ENCODE measurements at places on chromosomes 16 and 17.

- DNase-seq = no peak
Measured at GRCh38 chr17:37016780-37017179, 68.0 kb downstream of the AATF start.

DNA sequence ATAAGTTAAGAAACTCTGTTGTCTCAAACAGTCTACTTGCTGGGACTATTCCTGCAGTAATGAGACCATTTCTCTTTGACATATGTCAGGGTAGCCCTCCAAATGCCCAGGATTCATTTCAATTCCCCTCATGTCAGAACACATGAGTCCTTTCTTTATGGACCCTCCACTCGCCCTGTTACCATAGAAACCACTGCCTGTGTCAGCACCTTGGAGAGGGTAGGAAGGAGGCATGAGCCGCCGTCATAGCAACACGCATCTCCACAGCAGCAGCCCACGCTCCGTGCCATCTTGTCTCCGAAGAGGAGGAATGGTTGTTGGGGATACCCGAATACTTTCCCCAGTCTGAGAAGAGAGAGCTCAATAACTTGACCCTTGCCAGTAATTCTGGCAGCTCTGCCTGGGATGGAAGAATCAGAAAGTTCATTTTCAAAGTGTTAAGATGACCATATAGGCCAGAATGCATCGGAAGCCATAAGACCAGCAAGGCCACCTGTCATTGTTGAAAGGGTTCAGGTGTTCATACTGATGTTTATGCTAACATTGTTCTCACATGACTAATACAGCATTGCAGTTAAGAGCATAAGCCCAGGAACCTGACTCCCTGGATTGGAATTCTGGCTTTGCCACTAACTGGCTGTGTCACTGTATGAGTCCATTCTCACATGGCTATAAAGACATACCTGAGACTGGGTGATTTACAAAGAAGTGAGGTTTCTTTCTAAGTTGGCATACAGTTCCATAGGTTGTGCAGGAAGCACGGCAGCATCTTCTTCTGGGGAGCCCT, 141.3 kb downstream of the ABCC12 start:
- DNase-seq = peak; percentile 30

GRCh38 chr16:72458035-72458434, 286.1 kb upstream of the PMFBP1 start:
- no peak for DNase-seq

- DNase-seq = no peak
Measured at GRCh38 chr17:2875608-2876007, 79.4 kb downstream of the RAP1GAP2 start.

DNA sequence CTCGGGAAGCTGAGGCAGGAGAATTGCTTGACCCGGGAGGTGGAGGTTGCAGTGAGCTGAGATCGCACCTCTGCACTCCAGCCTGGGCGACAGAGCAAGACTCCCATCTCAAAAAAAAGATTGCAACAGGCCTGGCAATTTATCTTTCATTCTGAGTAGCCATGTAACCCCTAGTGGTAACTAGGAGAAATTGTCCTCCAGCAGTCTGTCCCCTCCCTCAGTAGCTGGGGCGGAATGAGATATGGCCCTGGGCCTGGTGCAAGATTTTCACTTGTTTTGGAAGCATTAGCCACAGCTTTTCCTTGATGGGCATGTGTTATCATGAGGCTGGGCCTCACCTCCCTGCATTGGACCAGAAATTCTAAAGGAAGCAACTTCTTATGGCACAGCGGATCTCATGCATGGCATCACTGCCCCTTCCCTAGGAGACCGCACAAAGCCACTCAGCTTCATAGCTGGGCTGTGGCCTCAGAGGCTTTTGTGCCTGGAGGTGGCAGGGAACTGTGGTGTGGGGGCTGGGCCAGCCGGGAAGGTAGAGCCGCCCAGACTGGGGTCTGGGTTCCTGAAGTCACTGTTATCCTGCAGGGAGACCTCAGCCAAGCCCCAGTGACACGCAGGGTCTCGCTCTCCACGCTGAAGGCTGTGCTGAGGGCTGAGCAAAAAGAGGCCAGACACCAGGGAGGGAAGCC, 13.4 kb downstream of the NATD1 start:
- DNase-seq = peak; percentile 81

- DNase-seq = no peak
Measured at GRCh38 chr16:30662449-30662848, 4.2 kb downstream of the FBRS start.

GRCh38 chr17:9206410-9206703, 185.0 kb downstream of the NTN1 start:
- no peak for DNase-seq

DNA sequence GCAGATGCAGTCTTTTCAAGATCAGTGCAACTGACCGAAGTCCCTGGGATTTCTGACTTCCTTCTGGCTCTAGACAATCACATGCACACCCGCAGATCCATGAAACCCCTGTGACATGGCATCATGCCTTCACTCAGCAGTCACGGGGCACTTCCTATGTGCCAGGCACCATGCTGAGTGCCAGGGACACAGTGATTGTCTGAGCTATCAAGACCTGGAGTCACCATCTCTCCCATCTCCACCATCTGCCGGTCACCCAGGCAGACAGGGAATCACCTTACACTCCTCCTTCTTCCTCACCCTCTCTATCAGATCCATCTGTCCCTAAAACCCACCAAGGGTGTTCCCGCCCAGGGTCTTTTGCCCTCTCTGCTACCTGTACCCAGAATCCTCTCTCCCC, 5.3 kb downstream of the BEAN1 start:
- DNase-seq = no peak

GRCh38 chr17:49959183-49959935, 9.6 kb upstream of the DLX4 start:
- DNase-seq = peak; percentile 35
